D721Med (cell line): ENCODE measurements at places on chromosomes 3 and 15.

DNA sequence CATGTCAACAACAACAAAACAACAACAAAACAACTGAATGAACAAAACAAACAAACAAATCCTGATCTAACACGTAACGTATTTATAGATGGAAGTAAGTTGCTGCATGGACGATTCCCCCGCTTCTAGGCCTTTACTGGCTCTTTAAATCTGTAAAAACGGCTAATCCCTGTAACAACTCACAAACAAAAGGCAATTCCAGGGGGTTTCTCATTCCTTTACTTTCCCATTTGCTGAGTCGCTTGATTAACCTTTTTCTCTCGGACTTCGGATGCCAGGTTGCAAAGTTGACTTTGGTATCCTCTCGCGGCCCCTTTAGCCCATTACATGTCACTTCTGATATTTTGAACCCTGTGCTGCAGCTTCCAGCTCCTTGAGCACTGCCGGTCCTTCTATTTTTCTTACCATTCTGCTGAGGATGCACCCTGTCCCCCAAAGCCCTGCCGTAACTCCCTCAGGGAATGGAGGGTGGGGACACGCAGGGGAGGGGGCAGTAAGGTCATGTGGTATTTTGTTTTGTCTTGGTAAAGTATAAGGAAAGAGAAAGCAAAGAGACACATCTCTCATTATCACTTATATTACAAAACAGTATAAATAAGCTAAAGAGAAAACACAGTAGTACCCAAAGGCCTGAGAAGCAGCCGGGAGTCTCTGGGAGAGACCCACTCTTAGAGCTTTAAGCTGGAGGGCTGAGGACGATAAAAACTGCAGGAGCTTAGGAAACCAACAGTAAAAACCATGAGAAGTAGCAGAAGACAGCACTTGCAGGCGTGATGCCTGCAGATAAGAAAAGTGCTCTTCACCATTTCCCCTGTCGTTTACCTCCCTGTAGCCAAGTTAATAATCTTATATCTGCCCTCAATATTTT lies 457.8 kb upstream of the ZNF717 start:
- DNase-seq = no peak

GRCh38 chr3:194964809-194965208 lies 279.1 kb downstream of the FAM43A start:
- no peak for DNase-seq

GRCh38 chr3:157081626-157082210 lies 78.2 kb downstream of the CCNL1 start:
- DNase-seq = peak; percentile 54

DNA sequence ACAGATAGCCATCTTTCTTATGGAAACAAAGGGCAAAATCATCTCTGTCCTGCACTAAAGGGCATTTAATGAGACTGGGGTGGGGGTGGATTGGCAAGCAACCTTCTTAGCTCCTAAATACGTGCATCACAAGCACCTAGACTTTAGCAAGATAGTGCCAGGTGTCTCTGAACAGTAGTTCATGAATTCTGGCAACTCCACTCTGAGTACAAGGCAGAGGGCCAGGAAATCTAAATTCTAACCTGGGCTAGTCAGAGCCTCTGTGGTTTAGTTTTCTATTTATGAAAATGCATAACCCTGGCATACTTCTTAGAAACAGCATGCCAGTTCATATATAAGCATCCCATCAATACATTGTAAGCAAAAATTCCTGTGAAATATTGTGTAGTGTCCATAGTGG lies 788.5 kb downstream of the MCTP2 start:
- no peak for DNase-seq

GRCh38 chr3:48273594-48274211 lies 32.8 kb downstream of the ZNF589 start:
- DNase-seq = peak; percentile 86

GRCh38 chr15:63015618-63016017 lies 26.9 kb upstream of the TPM1 start:
- no peak for DNase-seq

DNA sequence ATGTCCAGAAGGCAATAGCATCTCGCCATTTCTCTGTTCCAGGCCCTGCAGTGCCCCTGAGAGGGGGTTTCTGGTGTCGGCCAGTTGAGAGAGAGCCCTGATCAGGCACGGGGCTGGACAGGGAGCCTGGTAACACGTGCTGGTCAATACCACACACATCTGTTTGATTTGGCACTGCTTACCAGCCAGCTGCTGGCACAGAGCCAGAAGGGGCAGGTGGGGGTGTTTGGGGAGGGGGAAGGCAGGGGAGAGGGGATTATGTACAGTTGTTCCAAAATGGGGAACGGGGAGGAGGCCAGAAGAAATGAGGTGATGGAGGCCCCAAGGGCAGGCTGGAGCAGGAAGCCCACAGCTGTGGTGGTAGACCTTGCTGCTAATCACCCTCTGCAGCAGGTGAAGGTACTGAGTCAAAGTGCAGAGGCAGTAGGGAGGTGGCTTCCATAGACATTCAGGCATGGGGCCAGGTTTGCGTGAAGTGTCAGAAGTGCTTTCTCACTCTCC lies 153.5 kb upstream of the LPP start:
- DNase-seq = no peak
